AG04449 (cell line): ENCODE measurements at places on chromosomes 11 and 22.

DNA sequence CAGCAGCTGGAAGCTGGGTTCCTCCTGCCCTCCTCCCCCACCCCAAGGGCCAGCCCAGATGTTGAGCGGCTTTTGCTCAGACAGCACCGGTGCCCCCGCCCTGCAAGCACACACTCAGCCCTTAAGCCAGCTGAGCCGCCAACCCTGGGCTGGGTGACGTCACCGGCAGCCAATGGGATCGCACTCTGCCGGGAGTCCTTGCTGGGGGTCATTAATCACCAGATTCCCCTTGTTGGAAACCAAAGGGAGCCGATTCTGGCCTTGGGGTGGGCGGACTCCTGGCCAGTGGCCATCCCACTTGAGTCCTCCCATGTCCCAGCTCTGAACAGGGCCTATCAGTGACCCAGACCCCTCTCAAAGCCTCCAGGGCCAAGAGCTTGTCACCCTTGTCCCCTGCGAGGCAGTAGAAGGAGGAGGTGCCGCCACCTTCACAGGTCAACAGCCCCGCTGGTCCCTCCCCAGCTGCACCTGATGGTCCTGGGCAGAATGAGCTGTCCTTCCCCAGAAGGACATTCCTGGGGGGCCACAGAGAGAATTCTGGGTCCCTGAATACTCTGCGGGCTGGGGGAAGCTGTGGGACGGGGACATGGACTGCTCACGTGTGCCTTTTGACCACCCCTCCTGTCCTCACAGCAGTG, 7.4 kb downstream of the DUSP8 start:
- peak; percentile 31 for DNase-seq

DNA sequence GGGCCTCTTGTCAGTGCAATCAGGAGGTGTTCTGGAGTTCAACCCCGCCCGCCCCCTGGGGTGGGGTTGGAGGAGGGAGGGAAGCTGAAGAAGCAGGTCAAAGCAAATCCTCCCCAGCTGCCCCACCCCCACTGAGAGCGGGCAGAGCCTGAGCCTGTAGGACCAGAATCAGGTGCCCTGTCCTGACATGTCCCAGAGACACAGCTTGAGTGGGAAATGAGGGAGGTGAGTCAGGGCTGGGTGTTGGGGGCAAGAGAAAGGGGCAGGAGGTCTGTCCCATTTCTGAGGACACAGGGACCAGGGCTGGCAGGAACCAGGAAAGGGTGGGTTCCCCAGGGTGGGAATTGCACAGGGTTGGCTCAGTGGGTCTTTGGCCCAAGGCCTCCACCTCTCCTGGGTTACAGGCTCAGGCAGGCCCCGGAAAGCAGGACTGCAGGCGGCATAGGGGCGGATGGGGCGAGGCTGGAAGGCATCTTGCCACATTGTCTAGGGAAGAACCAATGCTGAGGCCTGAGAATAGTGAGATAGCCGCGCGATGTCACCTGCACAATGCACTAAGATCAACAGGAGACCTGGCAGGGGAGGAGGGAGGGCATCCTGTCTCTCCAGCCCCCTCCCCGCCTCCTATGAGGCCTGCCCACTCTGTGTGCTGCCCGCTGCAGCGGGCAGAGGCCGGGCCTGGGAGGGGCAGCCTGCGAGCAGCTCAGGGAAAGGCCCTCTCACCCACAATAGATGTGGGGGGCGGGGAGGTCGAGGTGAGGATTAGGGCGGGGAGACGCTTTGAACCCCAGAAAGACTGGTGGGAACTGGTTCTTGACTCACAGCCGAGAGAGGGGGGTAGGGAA, 32.4 kb downstream of the NECTIN1 start:
- DNase-seq, result no peak

GRCh38 chr11:134764367-134764766, 352.3 kb upstream of the B3GAT1 start:
- DNase-seq, result no peak

DNA sequence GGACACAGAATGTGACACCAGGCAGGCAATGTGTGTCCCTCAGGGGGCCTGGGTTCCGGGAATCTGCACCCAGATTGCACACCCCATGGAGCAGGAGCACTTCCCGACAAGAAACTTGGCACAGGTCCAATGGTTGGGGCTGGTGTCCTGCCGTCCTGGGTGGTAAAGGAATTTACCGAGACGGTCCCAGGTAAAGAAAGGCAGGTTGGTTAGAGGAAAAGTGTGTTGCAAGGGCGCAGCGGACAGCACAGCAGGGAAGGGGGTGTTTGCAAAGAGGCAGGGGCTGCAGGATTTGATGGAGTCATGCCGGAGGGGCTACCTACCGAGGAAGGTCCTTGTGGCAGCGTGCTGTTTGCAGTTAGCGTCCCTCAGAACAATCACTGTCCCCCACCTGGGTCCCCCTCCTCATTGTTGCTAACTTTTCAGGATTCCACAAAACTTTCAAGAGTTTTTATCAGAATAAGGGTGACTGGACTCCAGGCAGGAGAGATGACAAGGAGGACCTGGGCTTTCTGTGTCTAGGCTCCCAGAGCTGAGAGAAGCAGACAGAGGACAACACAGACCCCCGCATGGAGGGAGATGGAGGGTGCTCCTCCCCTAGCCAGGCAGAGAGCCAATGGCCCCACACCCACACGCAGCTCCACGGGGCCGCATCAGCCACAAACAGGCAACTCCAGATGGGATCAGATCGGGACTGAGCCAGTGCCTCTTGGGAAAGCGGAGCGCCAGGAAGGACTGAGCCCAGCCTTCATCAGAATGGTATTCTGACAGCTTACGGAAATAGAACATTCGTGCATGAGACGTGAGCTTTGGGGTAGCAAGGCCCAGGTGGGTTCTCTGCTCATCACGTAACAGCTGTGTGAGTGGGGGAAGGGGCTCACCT, 1423.9 kb downstream of the BRD1 start:
- DNase-seq, result no peak

DNA sequence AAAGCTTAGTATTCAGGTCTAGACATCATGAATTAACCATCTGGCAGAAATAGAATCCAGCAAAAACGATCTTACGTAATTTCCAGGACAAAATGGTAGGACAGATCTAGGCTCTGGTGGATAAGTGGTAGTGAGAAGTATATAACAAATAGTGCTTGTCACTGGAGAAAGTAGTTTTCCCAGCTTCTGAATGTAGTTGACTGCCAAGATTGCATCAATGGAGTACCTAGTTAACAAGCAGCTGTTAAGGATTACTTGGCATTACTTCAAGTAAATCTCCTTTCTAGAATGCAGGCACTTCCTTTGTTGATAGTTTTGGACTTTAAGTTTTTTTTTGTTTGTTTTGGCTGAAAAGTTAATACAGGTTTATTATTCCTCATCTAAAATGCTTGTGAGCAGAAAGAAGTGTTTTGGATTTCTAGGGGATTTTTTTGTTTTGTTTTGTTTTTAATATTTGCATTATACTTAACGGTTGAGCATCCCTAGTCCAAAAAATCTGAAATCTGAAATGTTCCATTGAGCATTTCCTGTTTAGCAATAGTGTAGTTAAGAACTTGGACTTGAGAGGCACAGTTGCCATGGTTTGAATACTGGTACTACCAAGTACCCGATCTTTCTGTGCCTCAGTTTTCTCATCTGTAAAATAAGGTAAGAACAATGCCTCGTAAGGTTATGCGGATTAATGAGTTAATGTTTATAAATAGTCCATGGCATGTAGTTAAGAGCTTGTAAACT, 20.3 kb downstream of the FAM118B start:
- no peak for DNase-seq

- no peak for DNase-seq
Measured at GRCh38 chr22:25070956-25071355, 118.4 kb downstream of the KIAA1671 start.

GRCh38 chr22:17410576-17410975, 41.3 kb downstream of the CECR2 start:
- DNase-seq, result no peak

DNA sequence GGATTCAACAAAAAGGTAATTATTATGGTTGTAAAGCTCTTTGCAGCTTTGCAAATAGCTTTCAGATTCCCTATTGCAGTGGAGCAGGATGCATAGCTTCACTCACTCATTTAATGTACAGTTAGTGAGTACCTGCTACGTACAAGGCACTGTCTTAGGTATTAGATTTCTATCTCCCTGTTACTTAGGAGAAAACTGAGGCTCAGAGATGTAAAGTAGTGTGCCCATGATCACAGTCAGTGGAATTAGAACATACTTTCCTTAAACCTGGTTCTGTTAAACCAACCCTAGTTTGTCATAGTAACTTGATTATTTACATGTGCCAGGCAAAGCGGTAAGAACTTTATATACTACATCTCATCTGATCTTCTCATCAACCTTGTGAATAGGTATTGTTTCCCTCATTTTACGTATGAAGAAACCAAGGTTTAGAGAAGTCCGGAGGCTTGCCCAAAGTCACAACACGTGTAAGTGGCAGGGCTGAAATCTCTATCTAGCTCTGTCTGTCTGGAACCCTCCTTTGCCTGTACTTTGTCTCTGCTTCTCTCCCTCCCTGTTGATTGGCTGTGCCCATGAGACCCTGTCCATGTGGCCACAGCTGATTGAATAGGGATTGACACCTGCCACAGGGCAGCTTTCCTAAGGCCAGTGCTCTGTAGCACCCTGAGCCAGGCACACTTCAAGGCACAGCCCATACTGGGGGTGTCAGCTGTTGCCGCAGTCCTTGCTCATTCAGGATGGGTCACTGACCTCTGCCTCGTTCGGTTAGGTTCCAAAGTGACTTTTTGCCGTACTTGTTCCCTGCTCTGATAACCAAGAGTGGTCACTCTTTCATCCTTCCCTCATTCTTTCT, 63.8 kb upstream of the PRSS23 start:
- DNase-seq, result no peak

DNA sequence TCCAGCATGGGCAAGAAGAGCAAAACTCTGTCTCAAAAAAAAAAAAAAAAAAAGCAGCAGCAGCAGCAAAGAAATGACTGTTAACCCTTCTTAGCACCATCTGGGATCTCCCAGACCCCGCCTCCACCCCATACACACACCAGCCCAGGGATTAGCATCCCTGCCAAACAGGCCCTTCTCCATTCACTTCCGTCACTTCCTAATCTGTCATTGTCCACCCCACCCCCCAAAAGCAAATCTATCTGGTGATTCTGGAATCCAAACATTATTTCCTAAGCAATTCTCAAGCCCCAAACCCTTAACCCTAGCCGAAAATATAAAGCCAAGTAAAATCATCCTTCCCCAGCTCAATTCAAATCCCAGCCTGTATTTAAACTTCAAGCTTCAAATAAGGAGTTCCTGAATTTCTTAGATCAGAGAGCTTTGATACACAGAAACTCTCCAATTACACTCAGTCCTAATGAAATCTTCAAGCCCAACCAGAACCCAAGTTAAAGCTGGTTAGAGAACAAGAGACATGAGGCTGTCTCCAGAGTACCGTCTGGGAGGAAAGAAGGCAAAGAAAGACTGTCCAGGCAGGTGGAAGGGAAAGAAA, 6.0 kb upstream of the AHNAK start:
- DNase-seq, result no peak

DNA sequence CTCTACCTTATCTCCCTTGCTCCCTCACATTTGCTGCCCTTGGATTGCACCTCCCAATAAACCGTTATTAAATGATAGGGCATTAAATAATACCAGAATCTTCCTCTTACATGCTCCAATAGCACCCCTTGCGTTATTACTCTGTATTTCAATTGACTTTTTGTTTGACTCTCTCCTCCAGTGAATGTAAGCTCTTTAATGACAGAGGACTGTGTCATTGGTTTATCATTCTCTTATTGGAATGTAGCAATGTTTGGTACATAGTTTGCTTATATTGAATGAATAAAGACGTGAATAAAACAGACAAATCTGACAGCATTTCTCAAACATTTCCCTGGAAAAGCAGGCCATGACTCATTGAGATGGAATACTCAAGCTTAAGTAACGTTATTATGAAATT, 8.7 kb upstream of the MPEG1 start:
- DNase-seq, result peak; percentile 55

DNA sequence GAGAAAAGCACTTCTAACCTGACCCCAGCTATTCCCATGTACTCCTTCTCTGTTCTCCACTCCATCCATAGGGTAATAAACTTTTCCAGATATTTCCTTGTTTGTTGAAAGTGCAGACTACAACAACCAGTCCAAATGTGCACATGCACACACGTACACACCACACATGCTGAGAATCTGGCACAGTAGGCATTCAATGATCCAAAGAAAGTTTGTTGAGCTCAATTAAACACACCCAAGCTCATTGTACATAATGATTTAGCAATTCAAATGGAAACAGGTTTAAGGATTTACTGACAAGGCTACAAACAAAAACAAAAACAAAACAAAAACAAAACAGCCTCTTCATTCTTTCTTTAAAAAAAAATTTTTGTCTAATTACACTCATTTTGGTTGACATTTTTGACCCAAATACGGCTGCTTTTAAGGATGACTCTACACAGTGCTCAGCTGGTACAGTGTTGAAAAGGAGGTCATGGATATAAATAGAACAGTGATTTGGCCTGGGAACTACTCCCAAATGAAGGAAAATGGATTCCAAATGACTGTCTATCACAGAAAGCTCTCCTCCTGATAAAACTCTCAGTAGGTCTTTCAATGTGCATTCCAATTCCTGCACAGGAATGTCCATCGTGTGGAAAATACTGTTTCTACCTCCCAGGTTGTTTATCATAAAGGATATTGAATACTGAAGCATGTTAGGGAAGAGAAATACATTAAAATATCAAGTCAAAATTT, 232.2 kb downstream of the GUCY1A2 start:
- DNase-seq, result no peak

DNA sequence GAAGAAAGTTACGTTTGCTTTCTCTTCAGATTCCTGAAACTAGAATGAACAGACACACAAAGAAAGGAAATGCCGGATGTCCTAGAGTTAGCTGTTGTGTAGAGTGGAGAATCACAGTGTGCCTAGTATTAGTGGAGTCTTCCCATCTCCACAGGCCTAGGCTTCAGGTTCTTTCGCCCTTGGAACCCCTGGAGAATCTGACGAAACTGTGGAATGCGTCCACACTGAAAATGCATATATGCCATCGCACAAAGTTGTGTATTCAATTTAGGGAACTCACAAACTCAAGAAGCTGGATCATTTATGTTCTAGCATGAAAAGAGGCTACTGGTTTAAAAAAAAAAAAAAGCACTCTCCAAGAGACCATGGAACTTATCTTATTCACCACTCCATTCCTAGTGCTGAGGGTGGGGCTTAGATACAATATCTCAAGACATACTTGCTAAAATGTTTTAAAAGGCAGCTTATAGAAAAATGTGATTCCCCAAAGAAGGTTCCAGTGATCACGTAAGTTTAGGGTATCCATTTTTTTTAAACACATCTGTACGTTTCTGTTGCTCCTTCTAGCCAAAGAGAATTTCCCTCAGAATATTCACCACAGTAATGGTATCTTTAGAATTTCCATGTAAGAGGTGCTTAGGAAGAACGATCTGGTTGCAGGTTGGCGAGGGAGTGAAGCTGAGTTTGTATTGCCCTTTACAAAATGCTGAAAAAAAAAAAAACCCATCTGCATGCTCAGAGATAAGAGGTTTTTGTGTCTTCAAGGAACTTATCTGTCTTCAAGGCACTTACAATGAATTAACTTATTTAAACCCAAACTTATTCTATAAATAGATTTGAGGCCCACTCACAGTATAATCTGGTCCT, 20.0 kb downstream of the MAML2 start:
- DNase-seq, result no peak
